Astrocyte of the cerebellum (primary cell): ENCODE measurements at places on chromosomes 2 and 18.

GRCh38 chr18:58549814-58550339 is 79.0 kb downstream of the ALPK2 start:
- no peak for DNase-seq

DNA sequence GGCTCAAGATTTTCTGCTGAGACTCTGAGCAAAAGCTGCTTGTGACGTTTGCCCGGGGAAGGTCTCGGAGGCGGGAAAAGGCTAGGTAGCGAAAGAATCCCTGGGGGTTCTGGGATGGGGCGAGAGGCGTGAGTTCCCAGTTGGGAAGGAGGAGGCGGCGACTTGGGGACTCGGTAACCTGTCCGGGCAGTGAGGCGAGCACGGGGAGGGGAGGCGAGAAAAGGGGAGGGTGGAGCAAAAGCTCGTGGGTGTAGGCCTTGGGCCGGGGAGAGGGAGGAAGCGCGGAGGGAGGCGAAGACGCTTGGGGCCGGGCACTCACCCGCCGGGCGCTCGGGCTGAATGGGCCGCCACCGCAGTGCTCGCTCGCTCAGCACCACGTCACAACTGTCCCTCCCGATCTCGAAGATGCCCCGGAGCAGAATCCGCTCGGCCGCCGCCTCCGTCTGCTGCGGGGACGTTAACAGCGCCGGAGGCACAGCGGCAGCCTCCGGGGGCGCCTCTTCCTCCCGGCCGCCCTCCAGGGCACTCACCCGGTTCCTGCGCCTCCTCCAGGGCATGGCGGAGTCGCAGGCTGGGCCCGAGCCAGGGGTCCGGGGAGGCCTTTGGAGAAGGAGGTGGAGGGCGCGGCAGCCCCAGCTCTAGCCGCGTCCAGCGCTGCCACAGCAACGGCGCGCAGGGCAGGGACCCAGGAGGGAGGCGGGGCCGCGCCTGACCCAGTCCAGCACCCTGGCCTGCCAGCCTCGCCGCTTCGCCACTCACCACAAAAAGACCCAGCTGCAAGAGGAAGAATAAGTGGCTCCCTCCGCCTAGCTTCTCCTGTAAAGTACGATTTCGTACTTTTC is at the start of gene CERKL:
Gene CERKL, minus strand, starts transcription at position 656 of the 842 bp plus-strand sequence. Its CDS starts 99 bp downstream, at position 557.
- no peak for DNase-seq

DNA sequence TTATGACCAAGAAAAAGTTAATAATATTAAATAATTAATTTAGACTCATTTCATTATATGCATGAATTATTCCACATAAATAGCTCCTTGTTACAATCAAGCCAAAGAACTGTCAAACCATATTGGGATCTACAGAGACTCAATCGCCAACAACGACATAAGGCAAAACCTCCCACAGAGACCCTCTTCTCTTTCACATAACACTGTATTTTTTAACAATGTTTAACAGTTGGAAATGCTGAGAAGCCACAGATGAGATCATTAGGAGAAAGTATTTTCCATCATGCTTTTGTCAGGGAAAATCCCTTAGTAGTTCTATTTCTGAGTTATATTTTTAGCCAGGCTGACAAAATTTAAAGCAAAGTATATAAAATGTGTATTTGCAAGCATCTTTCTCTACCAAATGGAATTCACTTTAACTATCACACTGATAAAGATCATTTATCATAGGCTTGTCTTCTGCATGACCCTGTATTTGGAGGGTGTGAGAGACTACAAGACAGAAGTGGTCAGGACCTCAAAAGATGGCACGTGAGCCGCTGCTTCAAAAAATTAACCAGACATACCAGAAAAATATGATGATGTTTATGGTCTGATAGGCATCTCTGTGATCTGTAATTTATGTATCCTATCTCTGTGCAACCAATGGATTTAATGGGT is 383.8 kb downstream of the NRXN1 start:
- DNase-seq = no peak

- no peak for DNase-seq
These were observed 105.7 kb downstream of the MSH2 start for GRCh38 chr2:47508641-47509040.

DNA sequence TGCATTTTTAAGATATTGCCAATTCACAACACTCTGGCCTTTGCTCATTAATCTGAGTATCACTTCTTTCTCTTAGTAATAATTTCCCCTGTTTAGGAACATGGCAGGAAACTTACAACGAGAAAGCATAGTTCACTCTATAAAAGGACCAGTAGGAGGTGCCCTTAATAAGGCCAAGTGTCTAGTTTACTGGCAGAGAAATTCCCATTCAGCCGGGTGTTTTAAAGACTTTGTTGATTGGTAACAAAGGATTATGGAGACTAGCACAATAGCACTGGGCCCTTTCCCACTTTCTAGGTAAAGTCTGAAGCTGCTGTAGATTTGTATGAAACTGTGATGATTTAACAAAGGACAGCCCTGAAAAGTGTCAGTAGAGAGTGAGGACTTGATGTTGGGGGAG is 3.1 kb downstream of the DCC start:
- DNase-seq = no peak

- DNase-seq = peak; percentile 80
These were observed 12.9 kb upstream of the GEMIN6 start for GRCh38 chr2:38765149-38765548.

GRCh38 chr2:28601616-28602015 is 105.8 kb downstream of the PLB1 start:
- DNase-seq = no peak

- no peak for DNase-seq
These were observed 33.6 kb upstream of the B3GNT7 start for GRCh38 chr2:231361701-231362554.

GRCh38 chr2:234060236-234060635 is 9.7 kb downstream of the SPP2 start:
- no peak for DNase-seq

GRCh38 chr18:44025421-44025820 is 655.3 kb upstream of the SETBP1 start:
- DNase-seq = no peak

DNA sequence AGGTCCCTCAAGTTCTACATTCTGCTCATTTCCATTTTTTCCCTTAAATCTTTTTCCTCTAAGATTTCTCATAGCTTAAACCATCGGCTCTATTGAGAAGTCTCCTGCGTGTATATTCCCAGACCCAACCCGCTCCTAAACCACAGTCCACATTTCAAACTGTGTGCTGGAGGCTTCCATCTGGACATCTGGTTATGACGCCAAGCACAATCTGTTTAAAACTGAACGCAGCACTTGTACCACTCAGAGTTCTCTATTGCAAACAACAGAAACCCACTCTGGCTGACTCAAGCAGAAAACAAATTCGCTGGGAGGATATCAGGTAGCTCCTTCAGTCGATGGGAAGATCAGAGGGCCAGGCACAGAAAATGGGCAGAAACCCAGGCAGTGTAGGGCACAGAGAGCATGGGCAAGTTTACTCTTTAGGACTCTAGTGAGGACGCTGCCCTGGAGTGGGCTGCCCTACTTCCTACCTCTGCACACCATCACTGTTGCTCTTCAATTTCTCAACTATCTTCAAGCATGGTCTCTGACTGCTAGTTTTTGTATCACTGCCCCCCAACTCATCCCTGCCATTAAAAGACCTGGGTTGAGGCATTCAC is 5.6 kb upstream of the EML4 start:
- DNase-seq = no peak

DNA sequence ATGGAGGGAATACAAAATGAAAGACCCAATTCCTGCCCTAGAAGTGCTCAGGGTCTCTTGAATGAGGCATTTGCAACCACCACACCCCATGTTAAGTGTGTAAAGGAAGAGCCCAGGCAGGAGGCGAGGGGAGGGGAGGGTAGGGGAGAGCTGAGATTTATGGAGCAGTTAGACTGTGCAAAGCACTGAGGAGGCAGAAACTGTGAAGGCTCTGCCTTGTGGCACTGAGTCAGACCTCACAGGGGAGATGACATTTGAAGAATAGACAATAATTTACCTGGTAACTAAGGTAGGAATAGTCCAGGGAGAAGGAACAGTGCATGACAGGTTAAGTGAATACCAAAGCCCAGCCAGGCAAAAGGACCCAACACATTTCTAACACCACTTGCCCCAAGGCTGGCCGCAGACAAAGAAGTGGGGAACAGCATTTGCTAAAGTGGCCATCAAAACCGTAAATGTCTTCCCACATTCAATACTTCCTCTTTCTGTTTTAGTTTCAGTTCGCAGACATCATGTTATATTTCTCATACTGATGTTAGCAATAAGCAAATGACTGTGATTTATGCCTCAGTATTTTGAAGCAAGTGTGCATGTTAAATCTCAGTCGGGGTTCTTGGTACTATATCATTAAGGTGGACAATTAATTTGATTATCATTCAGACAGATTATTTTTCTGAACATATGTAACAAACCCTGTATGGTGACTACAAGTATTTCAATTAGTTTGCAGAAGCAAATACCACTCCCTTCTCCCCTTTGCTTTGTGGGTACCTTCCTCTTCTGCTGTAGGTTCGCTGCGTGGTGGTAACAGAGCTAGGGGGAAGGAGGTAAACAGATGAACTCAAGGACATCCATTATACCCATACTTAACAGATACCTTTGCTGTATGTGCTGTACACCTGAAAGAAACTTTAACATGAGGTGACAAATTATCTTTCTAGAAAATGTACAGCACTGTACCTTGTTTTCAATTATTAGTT is 27.5 kb downstream of the CDH20 start:
- DNase-seq = no peak

DNA sequence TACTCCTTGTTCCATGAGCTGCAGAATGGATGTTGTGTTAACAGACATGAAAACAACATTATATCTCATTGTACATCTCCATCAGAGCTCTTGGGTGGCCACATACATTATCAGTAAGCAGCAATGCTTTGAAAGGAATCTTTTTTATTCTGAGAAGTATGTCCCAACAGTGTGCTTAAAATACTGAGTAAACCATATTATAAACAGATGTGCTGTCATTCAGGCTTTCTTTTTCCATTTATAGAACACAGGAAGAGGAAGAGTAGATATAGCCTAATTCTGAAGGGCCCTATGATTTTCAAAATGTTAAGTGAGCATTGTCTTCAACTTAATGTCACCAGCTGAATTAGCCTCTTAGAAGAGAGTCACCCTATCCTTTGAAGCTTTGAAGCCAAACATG is 44.3 kb upstream of the CABYR start:
- no peak for DNase-seq

DNA sequence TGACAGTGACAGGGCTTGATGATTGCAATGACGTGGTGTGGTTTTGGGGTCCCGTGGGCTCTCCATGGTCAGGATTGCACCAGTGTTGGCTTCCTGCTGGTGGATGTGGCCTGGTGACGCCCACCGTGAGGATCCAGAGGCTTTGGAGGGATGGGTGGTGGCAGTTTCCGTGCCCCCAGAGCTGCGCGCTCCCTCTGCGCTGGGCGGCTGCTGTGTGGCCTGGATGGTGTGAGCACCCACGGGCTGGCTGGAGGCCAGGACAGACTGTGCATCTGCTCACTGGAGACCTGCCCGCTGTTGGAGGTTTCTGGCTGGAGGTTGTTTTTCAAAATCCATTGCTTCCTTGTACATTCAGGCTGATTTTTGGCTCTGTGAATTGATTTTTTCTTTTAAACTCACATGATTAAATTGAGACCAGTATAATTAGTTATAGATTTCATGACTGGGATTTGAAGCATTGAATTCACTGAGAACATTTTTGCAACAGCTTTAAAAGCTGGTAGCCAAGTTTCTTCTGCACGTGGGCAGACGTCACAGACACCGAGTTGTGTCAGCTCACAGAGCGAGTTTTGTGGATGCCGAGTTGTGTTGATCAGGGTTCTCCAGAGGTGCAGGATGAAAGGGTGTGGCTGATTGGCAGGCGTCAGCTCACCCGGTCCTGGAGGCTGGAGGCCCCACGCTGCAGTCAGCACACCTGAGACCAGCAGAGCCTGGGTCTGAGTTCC is 72.7 kb downstream of the KCNG2 start:
- no peak for DNase-seq

DNA sequence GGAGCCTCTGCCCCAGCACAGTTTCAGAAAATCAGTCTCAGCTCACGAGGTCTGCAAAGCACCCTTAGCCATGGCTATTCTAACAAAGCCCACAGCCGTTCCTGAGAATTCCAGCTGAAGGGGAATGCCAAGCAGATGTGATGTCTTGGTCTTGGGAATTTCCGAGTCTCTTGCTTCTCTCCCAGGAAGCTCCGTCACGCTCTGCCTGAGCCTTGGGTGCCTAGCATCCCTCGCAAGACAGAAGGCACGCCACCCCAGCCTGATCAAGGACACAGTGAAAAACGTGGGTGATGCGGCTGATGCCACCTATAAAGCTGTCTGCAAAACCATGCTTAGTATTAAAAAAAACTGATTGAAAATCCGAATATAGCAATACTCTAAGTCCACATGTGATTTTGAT is 254.6 kb downstream of the SH3BP4 start:
- DNase-seq = no peak

DNA sequence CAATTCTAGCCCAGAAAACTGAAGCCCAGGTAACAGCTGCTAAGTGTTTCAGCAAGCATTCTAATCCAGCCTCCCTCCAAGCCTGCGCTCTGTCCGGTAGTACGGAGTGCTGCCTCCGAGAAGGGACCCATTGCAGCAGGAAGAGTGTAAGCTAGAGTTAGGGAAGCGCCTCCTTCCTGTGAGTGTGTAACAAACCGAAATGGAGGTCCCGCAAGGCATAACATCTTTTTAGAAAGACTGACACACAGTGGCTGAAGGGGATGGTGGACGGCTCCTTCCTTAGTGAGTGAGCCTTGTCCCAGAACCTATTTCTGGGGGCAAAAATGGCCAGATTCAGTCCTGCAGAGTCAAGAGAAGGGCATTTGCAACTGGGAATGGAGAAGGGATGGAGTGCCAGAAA is 12.2 kb downstream of the PKDCC start:
- DNase-seq = no peak

DNA sequence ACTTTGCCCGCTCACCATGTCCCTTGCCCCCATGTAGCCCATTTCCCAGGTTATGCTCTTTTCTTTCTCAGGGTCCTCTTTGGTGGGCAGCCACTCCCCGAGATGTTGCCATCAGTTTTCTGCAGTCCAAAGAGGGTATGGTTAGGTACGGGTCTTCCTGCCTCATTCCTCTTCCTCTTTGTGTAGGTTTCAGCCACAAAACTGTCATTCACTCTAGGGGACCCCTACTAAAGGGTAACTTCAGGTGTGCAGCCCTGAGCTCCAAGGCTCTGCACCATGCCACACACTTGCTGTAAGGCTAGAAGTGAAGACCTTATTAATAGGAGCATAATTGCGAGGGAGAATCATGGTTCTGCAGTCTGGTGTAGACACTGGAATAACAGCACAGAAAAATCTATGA is 99.8 kb upstream of the ZNF397 start:
- DNase-seq = no peak

DNA sequence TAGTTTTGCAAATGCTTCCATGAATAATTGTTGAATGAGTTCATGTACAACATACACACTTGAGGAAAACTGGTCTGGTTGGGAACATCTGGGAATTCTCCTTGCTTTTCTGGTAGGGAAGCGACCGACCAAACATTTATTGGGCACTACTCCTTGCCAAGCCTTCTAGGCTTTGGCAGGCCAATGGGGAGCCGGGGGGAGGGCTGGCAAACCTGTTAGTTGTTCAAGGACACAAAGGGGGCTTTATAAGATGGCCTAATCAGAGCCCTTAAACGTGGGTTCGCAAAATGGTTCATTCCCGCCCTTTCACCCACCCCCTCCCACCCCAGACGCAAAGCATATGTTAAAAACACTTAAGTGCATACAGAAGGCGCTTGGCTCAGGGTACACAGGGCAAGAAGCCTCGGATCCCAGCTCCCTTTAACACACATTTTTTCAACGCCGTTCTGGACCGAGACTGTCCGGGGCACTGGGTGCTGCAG is 844 bp upstream of the VSNL1 start:
- DNase-seq = no peak
